ENCODE measurements at places on chromosomes 6 and 20.

DNA sequence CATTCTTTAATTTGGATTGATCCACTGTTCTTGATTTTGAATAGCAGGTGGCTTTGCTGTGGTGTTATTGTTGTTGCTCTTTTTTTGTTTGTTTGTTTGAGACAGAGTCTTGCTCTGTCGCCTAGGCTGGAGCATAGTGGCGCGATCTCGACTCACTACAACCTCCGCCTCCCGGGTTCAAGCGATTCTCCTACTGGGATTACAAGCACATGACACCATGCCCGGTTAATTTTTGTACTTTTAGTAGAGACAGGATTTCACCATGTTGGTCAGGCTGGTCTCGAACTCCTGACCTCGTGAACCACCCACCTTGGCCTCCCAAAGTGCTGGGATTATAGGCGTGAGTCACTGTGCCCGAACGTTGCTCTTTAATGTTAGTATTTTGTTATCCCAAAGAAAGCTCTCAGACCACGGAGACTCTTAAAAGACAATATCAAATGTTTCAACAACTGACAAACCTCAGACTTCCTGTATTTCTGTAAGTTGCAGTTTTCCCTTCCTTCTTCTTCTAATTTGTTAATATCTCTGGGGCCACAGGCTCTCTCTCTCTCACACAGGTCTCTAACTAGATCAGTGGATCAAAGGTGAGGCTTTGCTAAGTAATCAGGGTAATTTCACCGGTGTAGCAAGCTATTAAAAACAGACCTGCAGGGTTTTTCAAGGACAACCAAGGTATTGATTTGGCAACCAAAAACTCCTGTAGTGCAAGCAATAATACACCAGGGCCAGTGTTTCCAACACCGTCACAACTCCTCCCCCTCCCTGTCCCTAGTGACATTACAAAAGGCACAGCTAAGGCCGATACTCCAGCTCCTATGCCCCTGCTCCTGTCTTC is 48.8 kb upstream of the ZNF217 start:
- no peak for DNase-seq

DNA sequence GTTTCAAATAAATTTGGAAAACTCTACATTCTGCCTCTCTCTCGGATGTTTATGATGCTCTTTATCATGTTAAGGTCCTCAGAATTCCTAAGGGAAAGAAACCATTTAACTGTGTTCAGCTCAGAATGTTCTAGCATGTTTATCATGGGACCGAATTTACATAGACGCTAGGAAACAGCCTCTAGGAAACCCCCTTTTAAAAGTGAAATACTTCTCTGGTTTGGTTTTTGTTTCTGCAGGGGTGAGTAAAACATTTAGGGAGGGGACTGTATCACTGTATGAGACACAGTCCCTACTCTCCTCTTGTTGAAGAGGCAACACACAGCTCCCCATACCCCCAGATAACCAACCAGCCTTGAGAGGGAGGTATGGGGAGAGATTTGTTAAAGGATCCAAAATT is 267.6 kb upstream of the SUPT3H start:
- no peak for DNase-seq

- DNase-seq, result no peak
These were observed 7.5 kb upstream of the CCDC28A start for GRCh38 chr6:138765896-138766655.

DNA sequence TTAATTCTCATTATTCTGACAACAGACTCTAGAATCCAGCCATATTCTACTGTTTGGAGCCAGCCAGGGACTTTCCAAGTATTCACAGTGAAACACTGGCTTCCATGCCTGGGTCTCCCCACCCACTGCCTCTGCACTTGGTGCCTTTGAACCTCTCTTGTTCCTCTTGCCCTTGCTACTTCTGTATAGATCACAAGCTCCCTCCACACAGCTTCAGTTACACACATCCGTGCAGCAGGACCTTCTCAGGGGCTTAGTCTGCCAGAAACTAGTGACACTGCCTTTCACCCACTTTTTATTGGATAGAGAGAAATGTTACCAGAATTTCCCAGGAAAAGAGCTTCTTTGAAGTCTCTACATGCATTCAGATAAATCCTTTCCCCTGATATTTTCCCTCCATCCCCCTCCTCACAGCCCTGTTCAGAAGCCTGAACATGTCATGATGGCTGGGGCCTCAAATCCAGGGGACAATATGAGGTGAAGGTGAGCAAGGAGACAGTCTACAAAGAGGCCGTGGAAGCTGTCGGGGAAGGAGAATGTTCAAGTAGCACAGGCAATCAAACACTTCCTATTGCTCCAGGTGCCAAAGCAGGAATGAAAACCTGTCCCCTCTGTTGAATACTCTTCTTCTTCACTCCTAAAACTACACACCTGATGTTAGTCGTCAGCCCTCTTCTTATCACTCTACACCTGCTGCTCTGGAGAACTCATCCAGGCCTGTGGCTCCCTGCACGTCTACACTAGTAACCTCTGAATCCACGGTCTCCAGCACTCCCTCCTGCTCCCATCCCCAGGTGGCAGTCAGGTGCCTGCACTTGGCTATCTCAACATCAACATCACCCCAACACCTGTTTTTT is 20.2 kb upstream of the HLA-DOA start:
- DNase-seq, result no peak

Data from NCI-H446 treated with DMSO at 0.1 percent for 48 hours (cell line).